Activated T-helper 2 cell treated with anti-CD3 and anti-CD28 coated beads, Interferon-gamma antibody, Interleukin-2, Interleukin-4, amounts not matched to agents 10 μg/mL and 5 μg/mL and 100 μg/mL, durations not matched to agents 14 hours and 24 hours and 36 hours (primary cell): ENCODE measurements at places on chromosomes 3 and 15. TPM values are rescaled to one million over a fixed set of nuclear protein-coding genes. Genes with fewer than 3 reads are reported as not detected.

- no peak for DNase-seq
These were observed 52.3 kb downstream of the WNT5A start for GRCh38 chr3:55434789-55435188.

COL6A5 gene
- total RNA-seq, result not detected in 2 replicates

DNA sequence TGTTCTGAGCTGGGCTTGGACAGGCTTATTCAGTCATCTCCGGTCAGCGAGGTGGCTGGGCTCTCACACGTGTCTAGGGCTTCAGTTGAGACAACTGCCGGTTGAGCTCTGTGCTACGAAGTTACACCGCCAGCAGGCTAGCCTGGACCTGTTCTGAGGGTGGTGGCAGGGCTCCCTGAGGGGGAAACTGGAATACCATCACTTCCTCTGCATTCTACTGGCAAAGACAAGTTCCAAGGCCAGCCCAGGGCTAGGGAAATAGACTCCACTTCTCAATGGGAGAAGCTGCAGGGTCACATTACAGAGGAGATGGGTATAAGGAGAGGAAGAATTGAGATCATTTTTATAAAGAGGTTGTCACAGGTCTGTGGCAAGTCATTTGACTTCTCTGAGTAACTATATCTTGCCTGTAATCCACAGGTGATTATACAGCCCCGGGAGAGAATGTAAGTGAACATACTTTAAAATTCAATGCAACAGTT is 106.8 kb upstream of the IL12A start:
- DNase-seq, result no peak

DNA sequence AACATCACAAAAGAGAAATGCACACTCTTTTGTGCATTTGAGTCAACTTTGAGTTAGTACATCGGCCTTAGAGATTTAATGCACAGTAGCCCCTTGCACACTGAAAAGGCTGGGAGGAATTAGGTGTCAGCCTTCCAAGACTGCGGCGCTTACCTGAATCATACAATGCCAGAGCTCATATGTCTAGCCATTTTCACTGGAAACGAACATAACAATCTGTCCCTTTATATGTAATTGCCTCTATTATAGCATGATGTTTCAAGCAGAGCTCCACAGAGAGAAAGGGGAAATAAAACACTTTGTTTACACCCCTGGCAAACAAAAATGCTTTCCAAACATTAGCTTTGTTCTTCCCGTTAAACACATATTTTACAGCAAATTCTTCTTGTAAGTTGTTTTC is 315.7 kb upstream of the SLCO3A1 start:
- no peak for DNase-seq

DNA sequence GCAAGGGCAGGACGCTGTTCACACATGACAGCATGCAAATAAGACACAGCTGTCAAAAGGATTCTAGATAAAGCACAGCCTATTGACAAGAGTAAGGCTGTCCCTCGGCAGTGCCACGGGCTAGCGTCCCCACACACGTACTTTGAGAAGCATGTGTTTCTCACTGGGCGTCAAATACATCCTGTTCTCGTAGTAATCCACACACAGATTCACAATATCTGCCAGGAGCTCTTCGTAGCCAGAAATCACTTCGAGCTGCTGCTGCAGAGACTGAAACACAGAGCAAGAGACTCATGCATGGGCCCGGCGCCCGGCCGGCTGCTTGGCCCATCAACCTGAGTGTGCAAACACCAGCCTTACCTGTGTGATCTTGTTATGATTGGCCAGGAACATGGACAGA is 41.1 kb downstream of the CYFIP1 start:
- no peak for DNase-seq

DNA sequence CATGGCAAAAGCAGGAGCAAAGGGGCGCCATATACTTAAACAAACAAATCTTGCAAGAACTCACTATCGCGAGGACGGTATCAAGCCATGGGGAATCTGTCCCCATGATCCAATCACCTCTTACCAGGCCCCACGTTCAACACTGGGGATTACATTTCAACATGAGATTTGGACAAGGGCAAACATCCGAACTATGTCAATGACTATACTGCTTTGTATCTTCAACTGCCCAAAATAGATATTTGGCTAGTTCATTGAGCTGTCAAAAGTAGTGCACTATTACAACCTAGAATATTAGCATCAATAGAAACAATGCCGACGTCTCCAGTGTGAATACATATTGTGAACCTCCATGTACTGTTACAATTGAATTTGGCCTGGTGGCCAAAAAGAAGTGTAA is 760.4 kb downstream of the MCTP2 start:
- no peak for DNase-seq

SH2D7 gene
- total RNA-seq, result not detected in 2 replicates

DNA sequence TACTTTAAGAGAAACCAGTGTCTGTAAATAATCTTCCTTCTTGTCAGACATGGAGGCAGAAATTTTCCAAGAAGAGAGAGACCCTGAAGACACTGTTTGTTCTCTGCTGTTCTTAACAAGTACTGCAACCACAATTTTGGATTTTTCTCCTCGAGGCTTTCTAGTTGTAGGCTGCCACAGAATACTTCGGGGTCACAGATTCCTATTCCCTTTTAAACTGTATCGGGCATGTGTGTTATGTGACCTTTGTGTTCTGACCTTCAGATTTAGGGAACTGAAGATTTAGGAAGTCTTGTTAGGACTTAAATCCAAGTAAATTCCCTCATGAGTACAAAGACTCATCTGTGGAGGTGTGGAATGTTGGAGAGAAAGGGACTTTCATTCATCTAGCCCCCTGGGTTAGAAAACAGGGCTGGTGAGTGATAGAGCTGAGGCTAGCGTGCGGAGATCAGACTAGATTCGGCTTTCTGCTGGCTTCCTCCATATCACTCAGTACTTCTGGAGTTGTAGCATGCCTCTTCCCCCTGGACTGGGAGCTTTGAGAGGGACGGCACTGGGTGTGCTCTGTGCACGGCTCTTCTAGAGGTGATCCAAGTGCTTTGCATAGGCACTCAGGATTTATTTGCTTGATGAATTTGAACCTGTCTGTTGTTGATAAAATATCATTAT is 237.0 kb downstream of the LPP start:
- DNase-seq, result no peak

DNA sequence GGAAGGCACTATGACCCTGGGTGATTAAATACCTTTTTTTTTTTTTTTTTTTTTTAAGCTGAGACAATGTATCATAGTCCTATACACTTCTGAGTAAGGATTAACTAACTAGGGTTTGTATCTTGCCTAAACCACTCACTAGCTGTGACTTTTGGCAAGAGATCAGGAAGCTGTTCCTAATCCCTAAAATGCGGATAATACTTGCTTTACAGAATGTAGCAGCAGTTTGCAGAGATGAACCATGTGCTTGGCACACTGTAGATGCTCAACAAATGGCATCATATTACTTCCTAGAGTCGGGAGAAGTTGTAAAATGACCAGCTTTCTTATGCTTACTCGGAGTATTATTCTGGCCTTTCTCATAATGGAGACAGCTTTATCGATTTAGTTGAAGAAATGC is 25.6 kb upstream of the PYGO1 start:
- no peak for DNase-seq

GOLGA6L7 gene
- not detected in 2 replicates for total RNA-seq
